ENCODE measurements at places on chromosomes 7 and 10.

DNA sequence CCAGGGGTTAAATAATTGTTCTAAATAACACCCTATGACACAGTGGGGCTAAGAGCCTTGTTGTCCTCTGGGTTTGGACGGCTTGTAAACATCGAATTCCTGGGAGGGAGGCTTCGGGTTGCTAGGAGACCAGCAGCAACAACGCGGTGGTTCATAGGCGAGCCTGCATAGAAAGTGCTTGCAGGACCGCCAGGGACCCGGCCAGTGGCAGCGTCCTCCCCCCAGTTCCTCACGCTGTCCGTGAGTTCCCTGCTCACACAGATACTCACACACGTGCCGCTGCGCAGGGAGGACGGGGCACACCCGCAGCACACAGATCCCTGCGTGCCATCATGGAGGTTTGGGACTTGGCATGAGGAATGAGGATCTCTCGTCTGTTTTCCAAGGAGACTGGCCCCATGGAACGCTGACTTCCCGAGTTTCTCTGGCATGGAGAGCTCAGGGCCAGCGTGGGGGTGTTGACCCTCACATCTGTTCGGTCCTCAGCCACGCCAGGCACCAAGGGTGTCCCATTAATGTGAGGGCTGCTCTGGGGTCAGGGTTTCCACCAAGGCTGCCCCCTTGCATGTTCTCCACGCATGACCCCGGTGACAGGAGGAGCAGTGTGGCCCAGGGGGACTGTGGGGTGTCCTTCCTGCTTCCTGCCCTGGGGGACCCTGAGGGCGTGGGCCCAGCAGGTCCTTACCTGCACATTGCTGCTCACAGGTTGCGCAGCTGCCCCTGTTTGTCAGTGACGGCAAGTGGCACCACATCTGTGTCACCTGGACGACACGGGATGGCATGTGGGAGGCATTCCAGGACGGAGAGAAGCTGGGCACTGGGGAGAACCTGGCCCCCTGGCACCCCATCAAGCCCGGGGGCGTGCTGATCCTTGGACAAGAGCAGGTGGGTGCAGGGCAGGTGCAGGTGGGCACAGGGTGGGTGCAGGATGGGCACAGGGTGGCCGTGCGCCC, 9.7 kb downstream of the NPTX2 start:
- no peak for DNase-seq

GRCh38 chr10:4352414-4352961, 473.5 kb upstream of the AKR1E2 start:
- DNase-seq, result no peak

DNA sequence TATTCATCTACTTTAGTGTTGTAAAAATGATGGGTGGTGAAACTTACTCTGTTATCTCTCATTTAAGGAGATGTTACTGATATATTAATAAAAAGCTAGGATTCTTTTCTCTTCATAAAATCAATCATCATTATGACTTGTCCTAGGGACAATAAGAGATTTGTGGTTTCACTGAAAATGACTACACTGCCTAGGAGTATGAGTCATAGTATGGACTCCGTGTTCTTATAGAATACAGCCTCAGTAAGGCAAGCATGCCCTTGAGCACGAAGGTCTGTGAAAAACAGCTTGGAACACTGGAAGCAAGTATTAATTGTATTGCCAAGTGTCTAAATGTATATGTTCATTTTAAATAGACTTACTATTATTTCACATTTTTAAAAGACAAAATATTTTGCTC, 749.2 kb upstream of the PCDH15 start:
- DNase-seq, result no peak

DNA sequence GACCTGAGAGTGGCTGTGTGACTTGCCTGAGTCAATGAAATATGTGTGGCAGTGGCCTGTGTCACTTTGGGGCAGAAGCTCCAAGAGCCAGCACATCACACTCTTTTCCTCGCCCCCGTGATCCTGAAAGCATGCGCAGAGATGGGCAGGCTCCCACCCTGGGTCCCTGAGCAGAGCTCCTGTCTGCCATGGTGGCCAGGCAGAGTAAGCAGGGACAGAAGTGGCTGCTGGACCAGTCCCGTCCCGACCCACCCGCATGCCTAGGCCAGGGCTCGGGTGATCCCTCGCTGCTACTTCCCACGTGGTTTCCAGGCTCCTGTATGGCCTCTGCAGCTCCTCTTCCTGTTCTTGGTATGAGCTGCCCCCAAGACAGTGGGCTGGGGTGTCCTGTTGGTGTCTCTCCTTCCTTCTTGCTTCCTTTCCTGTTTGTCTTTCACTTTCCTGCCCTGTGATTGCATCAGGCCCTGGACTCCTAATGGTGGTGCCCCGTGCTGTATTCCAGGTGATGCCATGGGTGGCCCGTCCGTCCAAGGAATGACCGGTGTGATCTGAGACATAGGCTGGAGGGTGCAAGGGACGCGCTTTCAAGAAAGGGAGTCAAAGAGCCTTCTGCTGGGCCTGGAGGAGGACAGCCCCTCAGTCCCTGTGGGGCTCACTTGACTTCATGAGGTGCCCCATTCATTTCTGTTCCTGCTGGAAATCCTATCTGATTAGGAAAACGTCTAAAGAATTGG, 71.4 kb upstream of the SHH start:
- DNase-seq, result no peak
